ENCODE measurements at places on chromosomes 3 and 15. TPM values are rescaled to one million over a fixed set of nuclear protein-coding genes. Genes with fewer than 3 reads are reported as not detected.

- H3K4me3 ChIP-seq, result no peak overlapping the region
- DNase-seq, result no peak
- H3K27me3 ChIP-seq, result no peaks in the 10 kb centered on the region
Observed at GRCh38 chr15:70491201-70491621, 272.1 kb downstream of the UACA start.

GRCh38 chr3:138493804-138494606 lies 59.6 kb downstream of the ESYT3 start:
- no peak overlapping the region for H3K4me3 ChIP-seq
- no peak for DNase-seq
- H3K27me3 ChIP-seq, result no peaks in the 10 kb centered on the region
- H3K4me1 ChIP-seq, result no peaks in the 10 kb centered on the region

Gene CCR9
- not detected for total RNA-seq

Gene JMJD7
- 71.7 TPM for total RNA-seq

GRCh38 chr3:167895684-167896083 lies 160.2 kb downstream of the SERPINI1 start:
- no peak for DNase-seq
- no peak overlapping the region for H3K4me3 ChIP-seq
- H3K36me3 ChIP-seq, result no peaks in the 10 kb centered on the region
- H3K27ac ChIP-seq, result no peak overlapping the region
- no peaks in the 10 kb centered on the region for H3K27me3 ChIP-seq

- H3K36me3 ChIP-seq, result no peaks in the 10 kb centered on the region
- no peak overlapping the region for H3K4me3 ChIP-seq
- no peak overlapping the region for H3K27ac ChIP-seq
- no peaks in the 10 kb centered on the region for H3K4me1 ChIP-seq
- H3K27me3 ChIP-seq, result no peaks in the 10 kb centered on the region
Observed at GRCh38 chr3:117011687-117012250, 302.2 kb downstream of the TUSC7 start.

DNA sequence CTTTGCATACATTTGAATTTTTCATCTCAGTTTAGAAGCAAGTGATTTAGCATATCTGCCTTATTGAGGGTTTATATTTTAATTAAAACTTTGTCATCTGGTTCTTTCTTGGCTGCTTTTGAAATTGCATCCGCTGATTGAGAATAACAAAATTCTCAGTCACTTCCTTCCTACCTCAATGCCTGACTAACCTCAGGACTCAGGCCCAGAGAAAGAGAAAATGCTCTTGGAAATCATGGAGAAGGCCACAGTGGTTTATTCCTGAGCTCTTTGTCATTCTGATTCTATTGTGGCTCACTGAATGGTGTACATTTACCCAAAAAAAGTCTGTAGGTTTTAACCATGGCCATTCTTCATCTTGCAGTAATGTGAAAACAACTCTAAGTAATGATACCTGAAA lies 533.9 kb downstream of the TBL1XR1 start:
- no peaks in the 10 kb centered on the region for H3K4me1 ChIP-seq
- no peaks in the 10 kb centered on the region for H3K36me3 ChIP-seq
- no peak overlapping the region for H3K27ac ChIP-seq
- DNase-seq, result no peak

- H3K27ac ChIP-seq, result no peak overlapping the region
- H3K4me3 ChIP-seq, result no peak overlapping the region
- no peaks in the 10 kb centered on the region for H3K4me1 ChIP-seq
- no peak for DNase-seq
- H3K36me3 ChIP-seq, result no peaks in the 10 kb centered on the region
Observed at GRCh38 chr15:67266870-67267269, 12.3 kb downstream of the IQCH start.

All from suprapubic skin (tissue), 4 donors.